ENCODE measurements at places on chromosomes 7 and 10.
A peak's percentile ranks its signal among the peaks of the same experiment; 100 is the strongest.

GRCh38 chr7:39588416-39588815, 22.2 kb downstream of the YAE1 start:
- DNase-seq, result no peak

- DNase-seq, result no peak
Measured at GRCh38 chr10:90914992-90915765, 5.7 kb downstream of the ANKRD1 start.

GRCh38 chr7:143914938-143915652, 13.1 kb upstream of the TCAF1 start:
- no peak for DNase-seq

DNA sequence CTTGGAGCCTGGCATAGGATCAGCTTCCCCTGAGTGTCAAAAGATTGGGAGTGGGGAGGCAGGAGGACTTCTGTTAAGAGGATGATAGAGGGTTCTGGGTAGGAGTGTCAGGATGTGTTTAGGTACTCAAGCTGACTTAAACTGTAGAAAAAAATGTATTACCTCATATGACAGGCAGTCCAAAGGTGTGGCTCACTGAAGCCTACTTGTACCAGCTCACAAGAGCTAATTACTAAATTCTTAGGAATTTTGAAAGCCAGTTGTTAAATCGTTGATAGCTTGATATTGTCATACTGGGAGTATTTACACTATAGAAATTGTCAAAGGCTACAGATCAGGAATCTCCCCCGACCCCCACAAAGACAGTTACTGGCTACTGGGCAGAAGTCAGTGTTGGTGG, 32.1 kb downstream of the FAS start:
- no peak for DNase-seq

GRCh38 chr10:17041626-17042520, 87.7 kb downstream of the CUBN start:
- no peak for DNase-seq

GRCh38 chr10:5944389-5945189, 32.8 kb downstream of the IL15RA start:
- DNase-seq, result no peak

DNA sequence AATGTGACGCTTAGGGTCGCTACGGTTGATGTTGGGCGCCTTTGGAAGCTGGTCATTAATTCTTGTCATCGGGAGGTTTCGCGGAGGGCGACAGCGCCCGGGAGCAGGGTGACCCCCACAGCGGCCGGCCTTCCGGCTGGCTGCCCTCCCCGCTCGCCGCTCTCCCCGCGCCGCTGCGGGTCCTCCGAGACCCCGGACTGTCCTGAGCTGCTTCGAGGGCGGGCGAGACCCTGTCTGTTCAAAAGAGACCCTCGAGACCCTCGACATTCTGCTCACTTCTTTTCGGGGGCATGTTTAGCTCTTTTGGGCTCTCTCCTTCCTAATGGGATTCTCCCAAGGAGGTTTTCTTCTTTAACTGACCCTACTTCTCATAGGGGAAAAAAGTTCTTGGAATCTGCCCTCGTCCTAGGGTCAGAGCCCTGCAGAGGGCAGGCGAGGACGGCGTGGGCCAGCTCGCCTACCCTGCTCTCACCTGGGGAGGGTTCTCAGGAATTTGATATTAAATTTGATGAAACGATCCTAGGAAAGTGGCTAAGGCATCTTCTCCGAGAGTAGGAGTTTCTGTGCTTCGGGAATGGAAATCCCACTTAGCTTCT, 257.0 kb downstream of the OTUD1 start:
- DNase-seq, result no peak

DNA sequence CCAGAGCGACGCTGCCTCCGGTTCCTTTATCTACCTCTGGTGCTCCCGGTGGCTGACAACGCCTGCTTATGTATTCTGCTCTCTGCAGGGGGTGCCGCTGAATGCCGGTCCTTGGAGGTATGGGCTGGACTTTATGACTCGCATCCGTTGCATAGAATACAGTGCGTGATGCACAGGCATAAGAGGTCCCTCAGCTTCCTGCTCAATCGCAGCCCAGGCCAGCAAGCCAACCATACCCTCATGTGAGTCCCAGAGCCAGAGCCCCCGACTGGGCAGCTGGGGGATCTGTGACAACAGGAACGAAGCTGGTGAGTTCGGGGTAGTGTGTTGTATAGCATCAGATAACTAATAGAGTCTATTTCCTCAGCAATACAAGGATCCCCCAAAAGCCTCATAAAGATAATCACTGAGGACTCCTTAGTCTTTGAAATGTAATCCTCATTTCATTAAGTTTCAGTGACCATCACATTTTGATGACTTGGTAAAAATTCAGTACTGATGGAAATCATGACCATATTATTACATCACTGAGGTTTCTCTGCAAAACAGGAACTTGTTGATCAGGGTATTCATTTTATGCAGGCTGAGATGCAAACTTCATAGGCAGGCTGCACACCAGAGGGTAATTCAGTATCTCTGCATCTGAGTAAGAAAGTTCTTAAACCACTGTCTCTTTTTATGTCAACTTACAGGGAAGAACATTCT, 607.8 kb downstream of the PTPRN2 start:
- no peak for DNase-seq

DNA sequence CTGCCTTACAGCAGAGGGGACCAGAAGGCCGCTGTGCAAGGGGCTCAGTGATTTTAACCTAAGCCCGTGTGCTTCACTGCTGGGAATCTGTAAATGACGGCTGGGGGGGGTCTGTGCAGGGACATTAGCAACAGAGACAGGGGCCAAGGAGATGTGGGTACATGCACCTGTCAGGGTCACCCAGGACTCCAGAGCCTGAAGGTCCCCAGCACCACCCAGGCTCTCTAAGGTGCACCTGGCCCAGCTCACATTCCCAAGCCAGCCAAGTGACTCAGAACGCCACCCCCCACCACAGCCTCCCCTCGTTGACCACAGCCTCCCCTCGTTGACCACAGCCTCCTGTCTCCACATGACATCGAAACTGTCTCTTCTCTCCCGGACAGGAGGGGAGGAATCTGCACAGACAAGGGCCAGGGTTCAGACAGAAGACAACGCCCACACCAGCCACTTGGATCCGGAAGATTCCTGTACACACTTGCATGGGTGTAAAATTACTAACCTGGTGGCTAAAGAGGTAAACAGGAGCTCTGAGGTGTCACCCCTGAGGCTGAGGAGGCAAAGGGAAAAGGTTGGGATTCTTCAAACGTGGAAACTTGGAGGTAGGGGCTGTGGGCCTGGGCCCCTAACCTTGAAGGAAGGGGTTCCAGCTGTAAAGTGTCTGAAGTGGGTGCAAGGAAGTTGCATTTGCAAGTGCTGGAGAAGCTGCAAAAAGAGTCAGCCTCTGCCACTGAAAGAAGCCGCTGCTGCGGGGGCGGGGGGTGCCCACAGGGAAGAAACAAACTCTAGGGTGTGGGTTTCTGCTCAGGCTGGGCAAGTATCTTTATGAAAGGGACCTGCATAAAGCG, 27.0 kb downstream of the CALML3 start:
- DNase-seq, result peak; percentile 51

GRCh38 chr7:33061282-33061937, 1.2 kb downstream of the NT5C3A start:
- DNase-seq, result no peak

GRCh38 chr10:98195120-98195519, 60.7 kb downstream of the R3HCC1L start:
- DNase-seq, result no peak

- DNase-seq, result no peak
Measured at GRCh38 chr7:155856656-155857055, 44.4 kb upstream of the SHH start.

- DNase-seq, result no peak
Measured at GRCh38 chr7:116218051-116218645, 7.8 kb downstream of the TES start.

- no peak for DNase-seq
Measured at GRCh38 chr7:112112822-112113255, 93.4 kb downstream of the DOCK4 start.

Measured in activated CD4-positive, alpha-beta T cell treated with anti-CD3 and anti-CD28 coated beads for 4 hours (primary cell).